ENCODE measurements at places on chromosomes 1 and 21.

- no peak for DNase-seq
Observed at GRCh38 chr1:203930342-203930741, 68.9 kb downstream of the SNRPE start.

GRCh38 chr1:15218287-15219279 is 28.4 kb upstream of the FHAD1 start:
- no peak for DNase-seq

- DNase-seq, result no peak
Observed at GRCh38 chr1:157781048-157781447, 4.1 kb upstream of the FCRL2 start.

- no peak for DNase-seq
Observed at GRCh38 chr1:159851407-159851806, 11.1 kb downstream of the VSIG8 start.

- no peak for DNase-seq
Observed at GRCh38 chr1:232040260-232040659, 413.7 kb downstream of the DISC1 start.

DNA sequence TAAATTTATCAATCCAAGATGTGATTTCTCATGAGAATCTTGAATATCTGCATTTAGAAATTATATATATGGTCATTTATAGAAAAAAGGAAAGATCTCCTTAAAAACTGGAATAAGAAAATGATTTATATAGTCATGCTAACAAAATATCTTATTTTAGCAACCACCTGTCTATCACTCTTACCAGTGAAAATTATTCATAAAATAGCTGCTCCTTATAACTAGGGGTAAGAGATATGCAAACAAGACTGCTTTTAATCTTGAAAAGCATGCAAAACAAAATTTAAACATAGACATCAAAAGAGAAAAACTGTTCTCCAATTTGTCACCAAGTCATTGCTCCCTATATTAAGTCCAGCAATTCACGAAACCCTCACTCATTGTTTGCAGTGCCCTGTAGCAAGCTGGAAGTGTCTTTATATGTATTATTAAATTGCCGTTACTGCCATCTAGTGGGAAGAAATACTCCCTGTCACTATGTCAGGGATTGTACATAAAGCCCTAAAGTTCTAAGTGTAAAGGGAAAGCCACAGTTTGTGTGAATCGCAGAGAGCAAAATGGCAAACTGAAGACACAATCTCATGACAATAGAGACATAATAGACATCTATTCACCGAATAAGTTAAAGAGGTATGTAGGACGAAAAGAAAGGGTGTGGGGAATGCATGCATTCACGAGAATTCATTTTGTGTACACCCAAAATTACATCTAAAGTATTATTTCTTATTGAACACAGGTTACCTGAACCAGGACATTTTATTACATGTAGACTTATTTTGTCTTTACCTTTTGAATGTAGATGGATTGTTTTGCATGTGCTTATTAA is 600.5 kb downstream of the USP25 start:
- DNase-seq, result no peak

DNA sequence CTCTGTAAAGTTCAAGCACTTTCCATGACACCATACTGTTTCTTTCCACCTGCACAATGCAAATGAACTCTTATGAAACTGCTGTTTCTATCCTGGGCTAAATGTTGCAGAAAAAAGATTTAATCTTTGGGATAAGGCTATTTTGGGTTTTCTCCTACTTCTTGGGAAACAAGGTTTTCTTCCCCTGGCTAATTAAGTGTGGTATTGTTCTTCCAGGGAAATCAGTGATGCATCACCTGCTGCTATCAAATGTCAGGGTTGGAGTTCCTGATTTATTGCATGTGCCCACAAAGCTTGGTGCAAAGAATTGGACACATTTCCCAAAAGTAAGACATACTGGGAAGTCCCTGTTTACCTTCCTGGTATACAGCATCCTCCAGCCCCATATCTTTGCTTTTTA is 6.0 kb upstream of the RGS4 start:
- DNase-seq, result no peak

GRCh38 chr21:37896788-37897187 is 19.5 kb downstream of the KCNJ6 start:
- no peak for DNase-seq

Data from T-helper 17 cell (primary cell).